ENCODE measurements at places on chromosomes 1 and 21.
A peak's percentile ranks its signal among the peaks of the same experiment; 100 is the strongest.

DNA sequence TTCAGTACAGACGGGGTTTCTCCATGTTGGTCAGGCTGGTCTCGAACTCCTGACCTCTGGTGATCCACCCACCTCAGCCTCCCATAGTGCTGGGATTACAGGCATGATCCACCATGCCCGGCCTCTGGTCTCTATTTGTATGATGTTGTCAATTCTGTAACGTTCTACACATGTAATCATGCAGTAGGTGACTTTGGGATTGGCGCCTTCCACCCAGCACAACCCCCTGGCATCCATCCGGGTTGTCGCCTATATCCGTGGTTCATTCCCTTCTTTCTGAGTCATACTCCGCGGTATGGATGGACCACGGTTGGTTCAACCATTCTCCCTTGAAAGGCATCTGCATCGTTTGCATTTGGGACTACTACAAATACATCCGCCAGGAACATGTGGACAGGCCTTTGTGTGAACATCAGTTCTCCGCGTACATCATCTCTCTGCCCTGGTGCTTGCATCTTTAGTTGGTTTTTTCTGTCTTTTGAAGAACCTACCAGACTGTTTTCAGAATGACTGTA is 72.1 kb downstream of the PDE9A start:
- DNase-seq = no peak

- DNase-seq = peak; percentile 63
Measured at GRCh38 chr1:39102537-39103327, 76.6 kb downstream of the NDUFS5 start.

- no peak for DNase-seq
Measured at GRCh38 chr1:236301958-236302335, 20.2 kb upstream of the ERO1B start.

DNA sequence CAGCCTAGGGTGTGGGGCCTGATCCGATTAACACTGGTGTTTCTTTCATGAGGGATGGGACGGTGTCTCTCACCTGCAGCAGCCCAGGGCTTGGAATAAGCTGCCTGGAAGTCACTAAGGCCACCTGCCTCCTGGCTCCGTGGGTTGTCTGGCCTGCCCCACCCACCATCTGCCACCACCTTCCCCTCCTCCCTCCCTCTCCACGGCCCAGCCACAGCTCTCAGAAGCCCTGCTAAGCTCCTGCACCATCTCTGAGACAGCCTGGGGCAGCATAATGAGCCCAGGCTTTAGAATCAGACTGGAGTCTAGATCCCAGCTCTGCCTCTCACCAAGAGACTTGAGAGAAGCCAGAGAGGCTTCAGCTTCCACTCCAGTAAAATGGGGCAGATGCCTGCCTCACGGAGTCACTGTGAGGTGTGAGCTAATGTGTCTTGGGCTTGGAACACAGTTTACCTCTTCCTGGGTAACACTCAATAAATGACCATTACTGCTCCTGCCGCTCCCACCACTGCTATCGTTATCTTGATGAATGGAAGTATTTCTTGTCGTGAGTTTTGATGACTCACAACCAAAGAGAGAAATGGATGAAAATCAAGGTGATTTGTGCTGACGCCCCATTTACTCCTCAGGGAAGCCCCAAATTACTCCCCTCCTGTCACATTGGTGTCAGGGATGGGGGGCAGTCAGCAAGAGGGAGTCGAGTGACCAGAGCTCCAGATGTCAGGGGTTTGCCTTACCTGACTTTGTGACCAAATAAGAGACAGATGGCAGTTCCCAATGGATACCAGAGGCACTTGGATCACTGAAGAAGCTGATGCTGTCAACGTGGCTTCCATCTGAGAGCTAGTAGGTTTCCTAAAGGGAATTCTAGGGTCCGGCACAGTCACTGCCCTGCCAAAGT is 23.5 kb upstream of the C1QA start:
- DNase-seq = no peak

GRCh38 chr1:52420713-52421112 is 16.3 kb downstream of the PRPF38A start:
- no peak for DNase-seq

DNA sequence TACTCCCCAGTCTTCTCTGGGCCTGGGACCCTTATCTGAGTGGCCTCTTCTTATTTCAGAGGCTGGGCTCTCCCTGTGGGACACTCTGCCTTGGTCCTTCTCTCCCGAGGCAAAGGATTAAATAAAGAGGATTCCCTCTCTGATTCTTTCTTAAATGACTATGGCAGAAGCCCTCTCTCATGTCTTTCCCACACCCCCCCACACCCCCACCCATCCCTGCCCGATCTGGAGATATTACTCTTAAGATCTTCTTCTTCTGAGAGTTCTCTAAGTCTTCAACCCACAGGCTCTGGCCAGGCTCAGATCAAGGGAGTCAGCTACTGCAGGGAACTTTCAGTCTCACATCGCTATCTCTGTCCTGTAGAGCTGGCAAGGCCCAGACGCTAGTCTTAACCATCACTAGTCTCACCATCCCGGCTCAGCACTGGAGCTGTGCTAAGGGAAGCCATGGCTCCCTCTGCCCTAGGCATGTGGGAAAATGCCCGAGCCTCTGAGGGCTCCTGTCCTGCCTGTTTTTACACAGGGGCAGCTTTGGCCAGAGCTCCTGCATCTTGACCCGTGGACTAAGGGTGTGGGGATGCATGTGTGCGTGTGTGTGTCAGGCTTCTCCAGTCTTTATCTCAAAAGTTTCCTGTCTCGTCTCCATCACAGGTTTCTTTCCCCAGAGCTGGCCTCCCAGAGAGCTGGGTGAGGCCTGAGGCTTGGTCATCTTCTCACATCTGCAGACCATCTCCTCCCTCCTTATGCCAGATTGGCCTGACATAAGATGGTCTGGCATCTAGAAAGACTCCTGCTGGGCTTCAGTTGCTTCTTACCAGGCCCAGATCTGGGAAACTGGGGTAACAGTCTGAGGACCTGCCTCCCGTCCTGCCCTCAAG is 36.7 kb downstream of the LGR6 start:
- no peak for DNase-seq

DNA sequence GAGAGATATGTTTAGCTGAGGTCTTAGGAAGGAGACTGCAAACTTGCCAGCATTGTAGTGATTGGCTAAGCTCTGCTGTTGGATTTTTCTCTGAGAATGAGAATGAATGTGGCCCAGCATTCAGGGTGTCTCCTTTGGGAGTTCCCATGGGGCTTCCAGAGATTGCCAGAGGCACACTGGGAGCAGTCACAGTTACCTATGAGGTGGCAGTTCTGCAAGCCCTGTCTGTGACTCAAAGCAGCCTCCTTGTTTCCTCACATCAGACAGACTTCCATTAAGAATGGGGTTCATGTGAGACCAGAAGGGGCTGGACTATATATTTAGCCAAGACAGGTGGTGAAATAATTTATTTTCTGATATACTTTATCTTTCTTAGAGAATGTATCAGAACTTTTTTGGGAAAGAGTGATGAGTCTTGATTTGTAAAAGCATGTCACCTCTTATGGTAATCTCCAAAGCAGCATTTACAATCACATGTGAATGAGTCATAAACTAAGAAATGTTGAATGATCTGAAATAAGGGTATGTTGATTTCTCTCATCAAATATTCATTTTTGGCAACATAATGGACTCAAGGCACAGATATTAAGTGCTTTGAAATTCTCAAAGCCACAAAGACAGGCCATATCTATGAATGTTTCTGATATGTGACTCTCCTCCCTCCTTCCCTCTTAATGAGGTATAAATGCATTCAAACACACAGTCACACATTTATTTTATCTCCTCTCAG is 9.5 kb upstream of the SLC19A2 start:
- no peak for DNase-seq

DNA sequence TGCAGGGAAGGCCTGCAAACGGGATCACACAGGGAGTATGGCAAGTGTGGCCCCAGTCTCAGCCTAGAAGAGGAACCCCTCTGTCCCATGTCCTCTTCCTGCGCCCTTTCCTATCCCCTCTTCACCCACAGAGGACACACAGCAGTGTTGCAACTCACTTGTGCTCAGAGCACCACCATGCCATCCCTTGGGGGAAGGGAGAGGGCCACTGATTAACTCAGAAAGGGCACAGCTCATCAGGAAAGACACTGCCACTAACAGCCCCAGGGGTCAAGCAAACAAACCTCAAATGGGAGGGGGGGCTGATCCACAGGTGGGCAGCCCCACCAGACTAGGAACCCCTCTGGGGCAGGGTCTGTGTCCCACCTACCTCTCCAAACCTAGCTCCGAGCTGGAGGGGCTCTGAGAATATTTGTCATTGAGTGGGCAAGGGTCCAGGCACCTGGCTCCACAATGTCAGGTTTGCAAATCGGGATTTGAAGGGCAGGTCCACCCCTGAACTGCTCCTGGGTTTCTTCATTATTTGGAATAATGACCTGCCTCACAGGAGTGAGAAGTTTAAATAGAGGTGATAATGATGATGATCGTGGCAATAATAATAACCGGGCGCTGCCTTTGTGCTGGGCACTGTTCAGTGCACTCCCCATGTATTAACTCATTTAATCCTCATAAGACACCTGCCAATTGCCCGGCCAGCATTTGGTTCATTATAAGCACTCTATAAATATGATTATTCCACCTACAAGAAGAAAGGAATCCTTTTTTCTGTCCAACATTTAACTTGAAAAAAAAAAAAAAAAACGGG is 1.0 kb downstream of the ALDH4A1 start:
- no peak for DNase-seq

- DNase-seq = no peak
Measured at GRCh38 chr21:44701541-44701940, 4.6 kb downstream of the KRTAP10-12 start.

GRCh38 chr1:116902723-116903383 is 6.9 kb upstream of the PTGFRN start:
- DNase-seq = no peak

DNA sequence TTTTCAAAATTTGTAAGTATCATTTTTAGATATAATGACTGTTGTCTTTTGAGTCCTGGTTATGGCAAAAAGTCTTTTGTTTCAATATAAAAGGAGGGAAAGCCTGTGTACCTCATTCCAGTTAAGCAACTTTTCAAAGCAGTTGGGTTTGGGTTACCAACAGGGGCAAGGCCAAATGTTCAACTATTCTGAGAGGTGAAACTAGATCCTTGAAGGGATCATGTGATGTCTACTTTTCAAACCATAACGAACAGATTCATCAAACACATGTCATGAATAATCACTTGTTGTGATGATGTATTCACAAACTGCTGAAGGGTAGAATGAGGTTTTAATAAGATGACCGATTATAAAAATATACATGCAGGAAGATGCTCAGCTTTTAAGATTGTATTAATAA is 171.3 kb downstream of the HHAT start:
- DNase-seq = no peak

DNA sequence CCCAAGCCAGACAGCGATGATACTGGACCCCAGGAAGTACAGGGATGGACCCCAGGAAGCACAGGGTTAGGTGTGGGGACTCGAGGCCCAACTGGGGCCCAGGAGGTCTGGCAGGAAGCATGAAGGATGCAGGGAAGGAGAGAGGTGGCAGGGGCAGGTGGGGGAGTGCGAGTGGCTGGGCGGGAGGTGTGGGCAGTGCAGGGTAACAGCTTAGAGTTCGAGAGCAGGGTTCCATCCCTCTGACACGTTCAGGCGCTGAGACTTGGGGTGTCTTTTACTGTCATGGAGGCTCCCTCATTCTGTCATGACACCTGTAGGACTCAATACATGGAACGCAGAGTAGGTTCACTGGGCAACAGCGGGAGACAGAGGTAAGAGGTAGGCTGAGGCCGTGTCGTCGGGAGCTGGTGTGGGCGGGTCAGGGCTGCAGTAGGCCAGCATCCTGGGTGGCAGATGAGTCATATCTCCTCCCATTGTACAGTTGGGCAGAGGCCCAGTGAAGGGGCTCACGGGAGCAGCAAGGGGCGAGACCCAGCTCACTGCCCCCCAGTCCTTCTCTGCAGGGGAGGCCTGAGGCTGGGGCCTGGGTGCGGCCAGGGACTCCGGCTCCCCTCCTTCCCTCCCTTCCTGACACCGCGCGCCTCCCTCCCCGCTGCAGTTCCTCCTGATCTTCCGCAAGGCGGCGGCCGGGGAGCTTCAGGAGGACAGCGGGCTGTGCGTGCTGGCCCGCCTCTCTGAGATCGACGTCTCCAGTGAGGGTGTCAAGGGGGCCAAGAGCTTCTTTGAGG is 11.6 kb upstream of the CTRC start:
- no peak for DNase-seq

- DNase-seq = no peak
Measured at GRCh38 chr1:59596432-59596831, 218.3 kb upstream of the HOOK1 start.

- DNase-seq = no peak
Measured at GRCh38 chr1:178643831-178644230, 81.2 kb upstream of the RALGPS2 start.

DNA sequence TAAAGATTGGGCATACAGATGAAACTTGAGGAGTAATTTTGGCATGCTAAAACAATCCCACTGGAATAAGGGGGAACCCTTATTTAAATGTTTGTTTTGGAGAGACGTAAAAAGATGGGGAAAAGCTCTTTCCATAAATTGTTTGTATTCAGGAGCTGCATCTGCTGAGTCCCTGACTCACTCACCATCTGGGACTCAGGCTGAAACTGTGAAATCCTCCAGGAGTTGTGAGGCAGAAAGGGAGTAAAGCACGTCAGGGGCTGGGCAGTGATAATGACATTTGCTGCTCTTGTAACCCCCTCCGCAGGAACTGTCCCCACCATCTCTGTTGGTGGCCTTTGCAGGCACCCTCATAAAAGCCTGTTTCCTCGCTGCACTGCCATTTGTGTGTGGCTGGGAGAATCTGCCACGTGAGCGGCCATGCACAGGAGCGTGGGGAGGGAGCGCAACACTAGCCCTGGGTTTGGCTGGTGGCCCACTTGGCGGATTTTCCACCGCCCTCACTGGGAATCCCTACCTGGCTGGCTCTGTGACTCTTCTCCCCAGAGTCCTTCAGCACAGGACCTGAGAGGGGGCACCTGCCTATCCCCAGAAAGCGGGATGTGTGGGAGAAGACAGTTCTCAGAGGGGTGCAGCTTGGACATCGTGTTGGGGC is 45.3 kb downstream of the ZSCAN20 start:
- DNase-seq = no peak

- no peak for DNase-seq
Measured at GRCh38 chr1:55423376-55423775, 208.2 kb upstream of the USP24 start.

DNA sequence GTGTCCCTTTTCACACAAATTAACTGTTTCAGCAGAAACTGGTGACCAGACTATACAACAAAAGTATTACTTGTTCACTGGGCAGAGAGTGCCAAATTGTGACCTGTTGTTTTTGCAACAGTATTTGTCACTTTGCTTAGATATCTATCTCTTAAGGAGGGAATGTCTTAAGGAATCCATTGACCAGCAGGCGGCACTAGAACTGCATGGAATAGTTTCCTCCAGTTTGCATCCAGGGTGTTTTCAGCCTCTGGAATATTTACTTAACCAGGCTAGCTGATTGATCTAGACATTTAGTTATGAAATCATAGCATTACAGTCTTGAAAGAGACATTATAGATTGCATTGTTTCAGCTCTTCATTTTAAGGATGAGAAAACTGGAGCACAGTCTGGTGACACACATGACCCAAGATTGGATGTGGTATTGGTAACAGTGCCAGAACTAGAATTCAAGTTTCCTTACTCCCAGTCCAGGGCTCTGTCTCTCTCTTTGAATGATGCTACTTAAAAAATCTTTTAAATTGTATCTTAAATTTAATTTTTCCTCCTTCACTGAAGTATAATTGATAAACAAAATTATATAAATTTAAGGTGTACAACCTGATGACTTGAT is 16.9 kb downstream of the RPTN start:
- peak; percentile 33 for DNase-seq
